ENCODE measurements at places on chromosomes 11 and 22.

GRCh38 chr22:20624161-20624616 lies 116.8 kb downstream of the MED15 start:
- DNase-seq, result no peak

GRCh38 chr11:1546536-1547466 lies 25.3 kb downstream of the DUSP8 start:
- peak; percentile 54 for DNase-seq

GRCh38 chr11:12420040-12420439 lies 42.7 kb downstream of the PARVA start:
- DNase-seq, result no peak

DNA sequence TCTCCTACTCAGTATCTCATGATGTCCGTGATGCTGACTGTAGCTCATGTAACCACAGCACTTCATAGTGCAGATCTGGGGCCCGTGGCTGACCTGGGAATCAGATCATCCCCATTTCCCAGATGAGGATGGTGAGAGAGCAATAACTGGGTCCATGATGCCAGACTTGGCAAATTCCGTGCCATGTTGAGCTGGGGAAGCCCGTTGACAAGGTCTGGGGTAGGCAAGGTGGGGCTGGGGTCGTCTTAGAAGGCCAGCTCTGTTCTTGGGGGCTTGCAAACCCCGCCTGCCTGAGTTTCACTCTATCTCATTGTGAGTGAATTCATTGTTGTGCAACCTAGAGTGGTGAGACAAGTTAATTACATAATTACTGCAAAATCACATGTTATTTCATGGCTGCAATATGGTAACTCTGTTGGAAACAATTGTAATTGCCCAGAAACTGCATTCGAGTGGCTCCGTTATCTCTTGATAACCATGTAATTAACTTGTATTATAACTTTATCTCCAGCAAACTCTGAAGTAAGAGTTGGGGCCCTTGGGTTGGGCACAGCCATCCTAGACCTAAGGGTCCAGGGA lies 41.7 kb downstream of the LMO1 start:
- no peak for DNase-seq

DNA sequence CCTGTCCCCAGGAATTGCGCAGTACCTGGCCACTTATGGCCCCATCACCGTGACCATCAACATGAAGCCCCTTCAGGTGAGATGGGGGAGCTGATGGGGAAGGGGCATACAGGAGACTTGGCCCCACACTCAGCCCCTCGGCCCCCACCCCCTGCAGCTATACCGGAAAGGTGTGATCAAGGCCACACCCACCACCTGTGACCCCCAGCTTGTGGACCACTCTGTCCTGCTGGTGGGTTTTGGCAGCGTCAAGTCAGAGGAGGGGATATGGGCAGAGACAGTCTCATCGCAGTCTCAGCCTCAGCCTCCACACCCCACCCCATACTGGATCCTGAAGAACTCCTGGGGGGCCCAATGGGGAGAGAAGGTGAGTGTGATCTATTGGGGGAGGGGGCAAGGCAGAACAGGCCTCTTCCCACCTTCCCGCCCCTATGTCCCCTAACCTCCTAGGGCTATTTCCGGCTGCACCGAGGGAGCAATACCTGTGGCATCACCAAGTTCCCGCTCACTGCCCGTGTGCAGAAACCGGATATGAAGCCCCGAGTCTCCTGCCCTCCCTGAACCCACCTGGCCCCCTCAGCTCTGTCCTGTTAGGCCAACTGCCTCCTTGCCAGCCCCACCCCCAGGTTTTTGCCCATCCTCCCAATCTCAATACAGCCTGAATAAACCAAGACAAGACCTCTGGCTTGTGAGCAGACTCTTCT lies 3.6 kb downstream of the CTSW start:
- DNase-seq, result no peak

DNA sequence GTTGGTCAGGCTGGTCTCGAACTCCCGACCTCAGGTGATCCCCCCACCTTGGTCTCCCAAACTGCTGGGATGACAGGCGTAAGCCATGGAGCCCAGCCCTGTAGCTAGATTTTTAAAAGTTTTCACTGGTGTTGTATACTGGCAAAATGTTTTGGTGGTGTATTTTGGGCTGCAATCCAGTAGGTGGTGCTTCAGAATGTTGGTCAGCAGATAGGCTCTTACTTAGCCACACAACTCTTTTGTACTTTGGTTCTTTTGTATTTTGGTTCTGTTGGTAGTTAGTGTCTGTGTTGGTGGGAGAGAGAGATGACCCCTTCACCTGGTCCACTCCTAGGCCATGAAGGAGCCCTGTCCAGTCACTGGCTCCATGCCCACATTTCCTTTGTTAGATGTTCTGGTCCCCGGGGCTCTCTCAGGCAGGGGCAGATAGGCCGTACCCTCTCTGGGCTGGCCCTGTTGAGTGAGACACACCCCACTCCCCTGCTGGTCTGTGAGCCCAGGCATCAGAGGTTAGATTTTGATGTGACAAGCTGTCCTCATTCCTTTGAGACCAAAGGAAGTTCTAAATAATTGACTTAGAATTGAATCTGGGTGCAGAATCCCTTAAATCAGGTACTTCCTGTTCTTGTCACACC lies 123.8 kb downstream of the DDX10 start:
- DNase-seq, result no peak

DNA sequence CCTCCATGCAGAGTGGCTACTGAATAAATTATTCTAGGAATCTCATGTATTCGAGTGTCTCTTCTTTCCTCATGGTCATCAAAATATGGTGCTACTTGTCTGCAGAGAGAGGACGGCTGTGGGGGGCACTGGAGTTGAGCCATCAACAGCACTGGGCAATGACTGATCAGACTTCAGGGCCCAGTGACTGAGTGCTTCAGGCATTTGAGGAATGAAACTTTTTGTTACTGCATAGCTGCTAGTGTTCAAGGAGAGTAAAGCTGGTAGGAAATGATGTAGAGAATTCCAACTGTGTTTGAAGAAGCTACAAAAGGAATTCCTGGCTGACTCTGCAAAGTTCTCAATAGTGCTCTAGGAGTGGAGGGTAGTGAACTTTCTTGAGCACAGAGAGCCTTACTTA lies 277.7 kb downstream of the CADM1 start:
- DNase-seq, result no peak

DNA sequence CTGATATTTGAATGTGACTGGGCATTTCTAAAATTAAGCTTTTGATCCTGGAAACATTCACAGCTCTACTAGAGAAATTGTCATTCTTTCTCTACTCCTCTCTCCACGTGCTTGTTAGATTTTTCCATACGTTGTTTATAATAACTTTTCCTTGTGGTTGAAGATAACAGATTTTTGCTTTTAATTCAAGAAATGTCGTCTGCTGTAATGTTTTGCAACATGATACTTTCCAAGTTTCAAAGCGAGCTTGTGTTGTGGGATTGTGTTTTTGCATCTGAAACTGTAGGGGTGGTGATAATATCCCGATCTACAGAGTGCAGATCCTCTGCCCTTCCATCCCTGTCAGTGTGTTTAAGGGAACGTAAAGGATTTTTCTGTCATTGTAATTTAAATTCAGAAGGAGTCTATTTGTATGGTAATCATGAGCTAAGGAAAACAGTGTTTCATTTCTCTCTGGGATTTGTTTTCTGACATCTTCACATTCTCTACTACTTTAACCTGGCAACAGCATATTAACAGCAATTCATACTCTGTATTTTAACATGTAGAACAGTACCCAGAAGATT lies 321.4 kb downstream of the FAT3 start:
- DNase-seq, result no peak

GRCh38 chr11:120912504-120912903 lies 111.4 kb upstream of the TBCEL start:
- no peak for DNase-seq

DNA sequence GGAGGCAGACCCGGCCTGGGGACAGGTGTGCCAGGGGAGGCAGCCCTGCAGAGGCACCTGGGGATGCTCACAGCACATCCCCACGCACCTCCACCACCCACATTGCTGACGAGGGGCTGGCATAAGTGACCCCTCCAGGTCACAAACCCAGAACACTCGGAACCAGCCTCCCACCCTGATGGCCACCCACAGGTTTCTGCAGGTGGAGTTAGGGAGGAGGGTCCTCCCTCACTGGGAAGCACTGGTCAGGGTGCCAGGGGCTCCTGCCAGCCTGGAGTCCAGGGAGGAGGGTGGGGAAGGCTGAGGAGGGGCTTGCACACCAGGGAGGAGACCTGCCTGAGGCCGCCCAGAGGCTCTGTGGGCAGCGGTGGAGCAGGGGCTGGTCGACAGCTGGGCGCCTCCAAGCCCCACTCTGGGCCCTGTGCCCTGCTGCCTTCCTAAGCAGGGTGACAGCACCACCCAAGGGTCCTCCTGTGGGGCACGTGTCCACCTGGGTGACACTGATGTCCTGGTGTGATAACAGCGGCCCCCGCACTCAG lies 51.0 kb upstream of the CARS1 start:
- DNase-seq, result peak; percentile 9

- DNase-seq, result no peak
These were observed 20.3 kb downstream of the TMPRSS5 start for GRCh38 chr11:113685654-113686359.

DNA sequence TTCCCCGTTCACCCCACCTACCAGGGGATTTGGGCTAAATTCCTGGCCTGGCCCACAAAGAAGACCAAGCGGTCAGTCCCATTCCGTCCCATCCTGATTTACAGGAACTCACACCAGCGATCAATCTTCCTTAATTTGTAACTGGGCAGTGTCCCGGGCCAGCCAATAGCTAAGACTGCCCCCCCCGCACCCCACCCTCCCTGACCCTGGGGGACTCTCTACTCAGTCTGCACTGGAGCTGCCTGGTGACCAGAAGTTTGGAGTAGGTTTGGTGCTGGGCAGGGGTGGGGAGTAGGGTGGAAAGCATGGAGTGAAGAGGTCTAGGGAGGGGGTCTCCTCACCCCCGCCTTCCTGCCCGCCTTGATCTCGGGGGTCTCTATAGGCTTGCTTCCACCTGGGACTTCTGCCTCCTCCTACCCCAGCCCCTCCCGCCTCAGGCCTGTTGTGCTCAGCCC lies at the start of gene SERPING1:
Gene SERPING1 (plus strand): TSS at position 225 of the 455 bp plus-strand sequence. CDS start 586 bp downstream, outside the sequence.
- peak; percentile 72 for DNase-seq

DNA sequence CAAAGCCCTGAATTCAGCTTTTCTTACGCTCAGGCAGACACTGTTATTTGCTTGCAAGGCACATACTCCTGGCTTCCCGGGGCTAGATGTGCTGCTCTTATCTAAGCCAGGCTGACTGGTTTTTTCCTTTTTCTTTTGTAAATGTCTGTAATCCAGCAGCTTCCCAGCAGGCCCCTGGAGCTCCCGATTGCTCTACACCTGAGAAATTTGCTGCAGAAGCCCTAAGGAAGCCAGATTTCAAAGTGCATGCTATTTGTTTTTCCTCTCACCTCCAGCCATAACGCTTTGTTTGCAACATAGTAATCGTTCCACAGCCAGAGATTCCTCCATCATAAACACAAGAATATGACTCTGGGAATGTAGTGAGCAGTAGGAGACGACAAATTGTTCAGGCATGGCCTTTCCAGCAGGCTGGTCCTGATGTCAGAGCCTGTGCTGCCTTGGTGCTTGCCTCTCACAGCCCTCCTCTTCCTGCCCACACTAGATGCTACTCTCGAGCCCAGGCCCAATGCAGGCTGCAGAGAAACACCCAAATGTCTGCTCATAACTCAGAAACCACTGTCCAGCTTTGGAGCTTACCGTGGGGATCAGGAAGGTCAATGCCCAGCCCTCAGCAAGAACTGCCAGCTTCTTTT lies 54.7 kb upstream of the SLC6A5 start:
- DNase-seq, result no peak

GRCh38 chr11:62958547-62959421 lies 26.0 kb downstream of the SLC22A6 start:
- no peak for DNase-seq

DNA sequence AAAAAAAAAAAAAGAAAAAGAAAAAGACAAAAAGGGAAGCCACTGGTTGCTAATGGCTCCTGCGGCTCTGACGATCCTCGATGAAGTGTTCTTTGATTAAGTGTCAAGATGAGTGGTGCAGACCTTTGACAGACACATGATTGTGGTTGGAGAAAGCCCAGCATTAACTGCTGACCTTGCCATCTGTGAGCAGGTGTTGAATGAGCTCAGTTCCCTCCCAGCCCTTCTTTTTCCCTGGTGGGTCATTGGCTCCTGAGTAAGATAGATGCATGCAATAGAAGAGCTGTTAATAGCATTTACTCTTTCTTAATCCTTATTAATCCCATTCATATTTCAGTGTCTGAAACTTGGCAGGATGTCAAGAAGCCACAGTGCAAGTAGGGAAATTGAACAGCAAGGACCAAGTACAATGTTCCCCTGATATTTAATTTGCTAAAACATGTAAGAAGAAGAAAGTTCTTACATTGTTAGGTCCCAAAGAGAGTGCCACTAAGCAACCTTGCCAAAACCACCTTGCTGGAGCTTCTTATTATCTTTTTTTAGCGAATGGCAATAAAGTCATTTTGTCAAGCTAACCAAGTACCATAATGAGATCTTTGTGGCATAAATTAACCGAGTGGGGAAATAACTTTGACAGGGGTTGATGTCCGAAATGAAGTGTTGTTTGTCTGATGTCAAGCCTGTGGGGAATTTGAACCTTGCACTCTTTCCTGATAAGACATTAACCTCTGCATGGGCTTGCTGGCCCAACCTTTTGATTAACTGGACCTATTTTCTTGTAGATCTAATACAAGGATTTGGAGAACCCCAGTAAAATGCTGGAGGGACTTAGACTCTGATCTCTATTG lies 113.7 kb downstream of the PTPRJ start:
- DNase-seq, result peak; percentile 31
